Cardiac septum (tissue), 1 donor: ENCODE measurements at places on chromosomes 1 and 21.

- DNase-seq, result no peak
Measured at GRCh38 chr1:173275496-173275895, 68.4 kb upstream of the TNFSF4 start.

GRCh38 chr21:44701541-44701940, 4.6 kb downstream of the KRTAP10-12 start:
- DNase-seq, result no peak

DNA sequence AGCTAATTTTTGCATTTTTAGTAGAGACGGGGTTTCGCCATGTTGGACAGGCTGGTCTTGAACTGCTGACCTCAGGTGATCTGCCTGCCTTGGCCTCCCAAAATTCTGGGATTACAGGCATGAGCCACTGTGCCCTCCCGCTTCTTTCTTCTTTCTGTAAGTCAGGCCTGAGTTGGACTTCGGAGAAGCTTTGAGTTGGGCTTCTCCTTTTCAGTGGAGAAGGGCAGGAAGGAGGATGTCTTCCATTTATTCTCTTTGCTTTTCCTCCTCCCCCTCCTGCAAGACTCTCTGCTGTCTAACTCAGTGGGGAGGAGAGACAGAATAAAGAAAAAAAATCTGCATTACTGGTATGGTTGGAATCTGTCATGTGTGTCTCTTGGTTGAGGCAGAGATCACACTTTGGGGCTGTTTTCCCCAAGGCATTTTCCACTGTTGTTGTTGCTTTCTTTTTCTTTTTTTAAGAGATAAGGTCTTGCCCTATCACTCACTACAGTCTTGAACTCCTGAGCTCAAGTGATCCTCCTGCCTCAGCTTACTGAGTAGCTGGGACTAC, 13.2 kb upstream of the DEGS1 start:
- no peak for DNase-seq

GRCh38 chr21:32035617-32036016, 162.8 kb downstream of the HUNK start:
- DNase-seq, result no peak

- DNase-seq, result no peak
Measured at GRCh38 chr1:101389547-101389929, 152.7 kb downstream of the S1PR1 start.

DNA sequence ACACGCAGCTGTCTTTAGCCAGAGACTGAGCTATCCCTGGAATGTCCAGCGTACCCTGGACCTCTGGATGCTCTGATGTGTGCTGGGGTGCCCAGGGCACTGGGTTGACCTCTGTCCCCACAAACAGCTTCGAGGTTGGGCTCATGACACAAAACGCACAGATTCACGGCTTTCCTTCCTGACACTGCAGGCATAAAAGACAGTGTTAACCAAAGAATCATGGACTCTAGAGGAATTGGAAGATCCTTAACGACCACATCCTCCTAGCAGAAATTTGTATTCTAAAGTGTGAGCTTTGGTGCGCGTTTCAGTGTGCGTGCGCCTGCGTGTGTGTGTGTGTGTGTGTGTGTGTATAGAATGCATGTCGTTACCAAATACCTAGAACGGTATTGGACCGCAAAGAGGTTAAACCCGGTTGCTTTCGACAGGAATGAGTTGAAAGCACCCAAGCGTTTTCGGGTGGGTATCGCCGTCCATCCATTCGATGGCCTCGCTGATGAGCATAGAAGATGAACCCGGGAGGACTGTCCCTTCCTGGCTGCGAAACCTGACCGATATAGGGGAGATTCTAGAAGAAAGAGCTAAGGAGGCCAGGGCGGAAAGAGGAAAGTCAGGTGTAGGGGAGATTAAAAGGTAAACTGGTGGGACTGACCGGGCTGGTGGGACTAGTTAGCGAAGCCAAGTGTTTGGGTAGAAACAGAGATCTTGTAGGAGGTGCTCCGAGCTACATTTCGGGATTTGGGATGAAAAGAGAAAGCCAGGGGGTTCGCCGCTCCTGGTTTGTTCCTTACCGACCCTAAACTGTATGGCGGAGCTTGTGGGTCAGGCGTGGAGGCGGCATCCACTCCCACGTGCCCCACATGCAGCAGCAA, 6.8 kb upstream of the LHX9 start:
- DNase-seq, result no peak

DNA sequence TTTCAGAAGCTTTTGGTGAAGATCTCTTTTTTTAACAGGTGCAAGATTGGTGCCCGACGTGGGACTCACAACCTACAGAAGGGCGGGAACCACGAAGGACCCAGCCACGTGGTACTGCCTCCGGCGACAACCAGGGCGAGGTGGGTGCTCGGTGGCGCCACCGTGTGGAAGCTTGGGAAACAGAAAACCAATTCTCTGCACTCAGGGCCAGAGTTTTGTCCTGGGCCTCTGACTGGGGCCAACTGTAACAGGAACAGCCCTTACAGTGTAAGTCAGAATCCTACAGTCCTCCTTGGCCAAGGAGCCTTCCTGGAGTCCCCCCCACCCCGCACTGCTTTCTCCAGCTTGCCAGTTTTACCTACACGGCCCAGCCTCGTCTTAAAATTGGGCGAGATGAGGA, 11.6 kb upstream of the S100A7A start:
- peak; percentile 91 for DNase-seq

DNA sequence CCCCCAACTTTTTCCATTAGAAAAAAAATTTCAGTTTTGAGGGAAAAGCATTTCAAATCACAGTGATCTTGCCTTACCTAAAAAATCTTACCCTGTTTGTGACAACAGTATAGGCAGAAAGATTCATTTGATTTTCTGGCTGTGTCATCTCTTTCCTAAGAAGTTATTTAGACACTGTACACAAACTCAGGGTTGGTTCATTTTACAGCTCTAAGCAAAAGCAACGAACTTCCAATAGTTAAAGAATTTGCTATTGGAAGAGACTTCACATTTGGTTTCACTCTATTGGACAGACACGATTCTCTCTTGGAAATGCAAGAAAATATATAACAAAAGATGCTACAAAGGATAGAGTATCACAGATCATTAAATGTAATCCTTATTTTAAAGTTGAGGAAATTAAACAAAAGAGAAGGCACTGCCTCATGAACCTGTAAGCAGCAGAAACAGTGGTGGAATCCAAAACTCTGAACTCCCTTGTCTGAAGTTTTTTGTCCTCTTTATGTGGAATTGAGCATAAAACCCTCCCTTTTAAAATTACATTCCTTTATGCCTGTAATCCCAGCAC, 20.8 kb downstream of the EYA3 start:
- DNase-seq, result no peak

DNA sequence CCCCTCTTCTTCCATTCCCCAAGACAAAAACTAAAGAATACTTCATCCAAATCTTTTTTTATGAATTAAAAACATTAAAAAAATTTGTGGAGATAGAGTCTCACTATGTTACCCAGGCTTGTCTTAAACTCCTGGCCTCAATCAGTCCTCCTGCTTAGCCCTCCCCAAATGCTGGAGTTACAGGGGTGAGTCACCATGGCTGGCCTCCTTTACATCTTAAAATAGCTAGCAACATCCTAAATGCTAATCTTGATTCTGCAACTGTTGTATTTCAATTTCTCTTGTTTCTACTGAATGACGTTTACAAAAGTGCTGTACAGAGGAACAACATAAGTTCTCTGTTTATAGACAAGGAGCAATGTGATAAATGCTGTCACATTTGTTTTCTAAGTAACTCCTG, 483.5 kb downstream of the ADGRL2 start:
- DNase-seq, result no peak

GRCh38 chr1:156138458-156138867, 14.9 kb upstream of the SEMA4A start:
- no peak for DNase-seq

DNA sequence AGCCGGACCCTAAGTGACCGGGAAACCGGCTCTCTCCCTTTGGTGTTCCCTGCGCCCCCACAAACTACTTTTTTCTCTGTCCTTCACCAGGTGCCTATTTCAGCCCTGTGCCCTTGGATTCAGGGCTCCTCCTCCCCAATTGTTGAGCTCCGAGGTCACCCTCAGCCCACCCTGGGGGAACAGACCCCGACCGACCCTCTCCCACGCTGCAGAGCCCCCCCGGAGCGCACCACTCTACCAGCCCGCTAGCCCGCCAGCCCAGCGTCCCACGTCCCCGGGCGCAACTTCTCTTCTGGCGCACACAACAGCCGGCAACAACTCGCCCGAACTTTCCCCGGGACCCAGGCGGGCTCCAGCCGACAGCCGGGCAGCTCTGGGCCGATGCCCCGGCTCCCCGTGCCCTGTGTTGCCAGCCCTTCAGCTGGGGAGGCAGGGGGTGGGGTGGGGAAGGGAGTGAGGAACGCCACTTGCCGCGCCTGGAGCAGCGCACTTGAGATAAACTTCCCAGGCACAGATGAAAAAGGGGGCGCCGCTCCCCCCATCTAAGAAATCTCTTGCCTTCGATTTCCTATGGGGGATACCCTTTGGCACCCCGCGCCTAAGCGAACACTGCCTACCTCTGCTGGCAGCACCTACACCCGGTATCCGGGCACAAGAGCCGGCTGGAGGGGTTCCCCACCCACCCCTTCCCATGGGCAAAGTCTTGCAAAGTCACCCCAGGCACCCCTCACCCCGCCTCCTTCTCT, 997 bp downstream of the CASZ1 start:
- DNase-seq, result no peak

GRCh38 chr1:1173793-1174415, at the start of gene TTLL10:
Gene TTLL10 (plus strand): TSS chr1:1173880. CDS start chr1:1179216, 5,336 bp downstream.
- peak; percentile 71 for DNase-seq

DNA sequence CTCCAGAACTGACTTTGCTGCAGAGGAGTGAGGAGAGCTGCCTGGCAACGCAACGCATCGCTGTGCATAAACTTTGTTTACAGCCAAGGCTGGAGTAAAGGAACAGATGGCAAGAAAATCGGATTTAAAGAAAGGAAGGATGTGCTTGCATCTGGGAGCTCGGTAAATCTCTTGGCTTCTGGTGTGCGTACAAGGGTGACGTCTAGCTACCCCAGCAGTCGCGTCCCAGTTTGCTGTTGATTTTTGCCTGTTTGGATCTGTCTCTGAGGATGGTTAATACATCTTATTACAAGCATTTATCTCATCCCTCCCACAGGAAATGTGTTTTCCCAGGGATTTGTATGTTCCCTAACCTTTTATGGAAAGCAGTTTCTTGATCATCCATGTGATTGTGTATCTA, 73.3 kb upstream of the RALGPS2 start:
- no peak for DNase-seq

DNA sequence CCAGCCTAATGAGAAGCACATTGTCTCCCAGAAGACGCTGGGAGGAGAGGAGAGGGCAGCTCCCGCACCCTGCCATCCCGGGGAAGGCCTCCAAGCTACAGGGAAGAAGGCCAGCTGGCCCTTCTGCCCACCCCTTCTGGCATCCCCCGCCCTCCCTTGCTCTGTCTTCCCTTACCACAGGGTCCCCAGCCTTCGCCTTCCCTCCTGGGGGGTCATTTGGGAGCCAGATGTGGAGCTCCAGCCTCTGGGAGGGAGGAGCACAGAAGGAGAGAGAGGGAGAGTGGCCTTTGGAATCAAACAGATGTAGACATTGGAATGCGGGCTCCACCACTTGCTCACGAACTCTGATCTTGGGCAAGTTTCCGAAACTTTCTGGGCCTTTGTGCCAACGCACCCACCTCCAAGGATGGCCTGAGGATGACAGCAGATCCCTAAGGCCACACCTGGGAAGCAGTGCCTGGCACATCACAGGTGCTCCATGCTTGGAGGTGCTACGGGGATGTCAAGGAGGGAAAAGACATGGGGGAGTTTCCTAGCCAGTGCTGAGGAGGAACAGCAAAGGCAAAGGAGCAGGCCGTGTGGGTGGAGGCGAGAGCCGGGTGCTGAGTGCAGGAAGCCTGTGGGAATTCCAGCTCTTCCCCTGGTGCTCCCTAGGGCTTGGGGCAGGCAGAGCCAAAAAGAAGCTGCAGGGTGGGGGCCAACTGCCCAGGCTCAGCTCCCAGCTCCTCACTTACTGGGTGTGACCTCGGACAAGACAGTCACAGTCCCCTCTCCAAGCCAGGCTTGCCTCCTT, 23.1 kb upstream of the RSPO1 start:
- peak; percentile 50 for DNase-seq

DNA sequence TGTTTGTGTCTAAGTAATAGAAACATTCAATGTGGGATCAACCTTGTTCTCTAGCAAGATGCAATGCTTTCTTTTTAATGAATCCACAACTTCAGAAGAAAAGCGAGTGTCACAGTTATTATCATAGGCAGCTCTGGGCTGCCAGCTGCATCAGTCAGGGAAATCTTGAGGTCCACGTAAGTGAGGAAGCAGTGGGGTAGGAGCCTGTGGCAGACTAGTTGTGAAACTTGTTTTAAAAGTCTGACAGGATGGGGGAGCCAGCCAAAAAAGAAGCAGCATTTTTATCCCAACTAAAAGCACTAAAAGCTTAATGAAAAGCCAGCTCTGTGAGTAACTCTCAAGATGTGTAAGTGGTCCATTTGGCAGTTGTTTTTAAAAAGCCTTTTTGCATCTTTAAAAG, 113.1 kb downstream of the ZNF326 start:
- DNase-seq, result no peak

DNA sequence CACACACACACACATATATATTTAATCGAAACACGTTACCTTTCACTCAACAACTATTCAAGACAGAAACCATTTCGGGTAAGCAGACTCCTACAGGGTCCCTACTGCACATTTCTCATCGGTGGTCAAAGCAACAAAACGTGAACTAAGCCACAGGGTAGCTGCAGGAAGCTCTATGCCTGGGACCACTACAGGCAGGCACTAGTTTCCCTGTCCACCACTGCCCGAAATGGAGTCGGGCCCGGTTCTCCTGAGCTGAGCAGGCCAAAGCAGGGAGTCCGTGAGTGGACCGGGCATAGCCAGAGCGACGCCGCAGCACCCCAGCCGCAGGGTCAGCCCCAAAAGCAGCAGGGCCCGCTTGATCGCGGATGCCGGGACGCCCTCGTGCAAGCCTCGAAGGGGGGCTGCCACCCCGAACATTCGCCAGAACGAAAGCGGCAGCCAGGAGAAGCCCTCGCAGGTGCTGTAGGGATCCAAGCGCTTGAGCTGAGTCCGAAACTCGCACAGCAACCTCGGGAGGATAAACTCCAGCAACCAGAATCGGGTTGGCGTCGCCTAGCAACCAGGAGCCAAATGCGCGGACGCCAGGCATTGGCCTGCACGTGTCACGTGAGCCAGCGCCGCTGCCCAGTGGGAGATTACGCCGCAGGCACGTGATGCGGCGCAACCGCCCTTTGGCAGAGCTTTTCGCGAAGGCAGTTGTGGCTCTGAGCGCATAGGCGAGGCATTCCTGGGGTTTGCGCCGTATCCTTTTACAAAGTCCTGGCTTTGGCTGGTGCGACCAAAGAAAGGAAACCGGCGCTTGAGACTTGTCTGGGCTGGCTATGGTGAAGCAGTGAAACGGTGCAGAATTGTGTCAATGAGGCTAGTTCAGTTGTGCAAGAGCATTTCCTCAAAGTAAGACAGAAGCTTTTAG, 13.9 kb upstream of the DDI2 start:
- DNase-seq, result peak; percentile 99

DNA sequence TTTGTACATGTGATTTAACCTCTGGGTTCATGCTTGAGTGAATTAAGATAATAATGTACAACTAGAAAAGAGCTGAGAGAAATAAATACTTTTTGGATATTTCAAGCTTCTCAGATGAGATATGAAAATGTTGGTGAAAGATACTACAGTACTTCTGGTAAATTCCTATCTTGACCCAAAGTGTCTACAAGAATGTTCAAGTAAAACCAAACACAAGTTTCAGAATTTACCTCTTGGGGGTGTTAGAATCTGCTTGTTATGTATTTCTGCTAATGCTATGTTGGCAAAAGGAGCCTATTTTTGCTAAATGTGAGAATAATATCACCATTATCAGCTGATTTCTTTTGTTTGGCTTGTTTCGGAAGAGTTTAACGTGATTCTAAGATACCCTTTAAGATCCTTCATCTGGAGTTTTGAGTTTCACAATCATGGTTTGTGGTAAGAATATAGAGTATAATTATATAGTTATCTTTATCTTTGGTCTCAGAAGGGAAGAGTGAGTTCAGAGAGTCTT, 388.5 kb downstream of the LMO4 start:
- DNase-seq, result no peak
